Breast epithelium (tissue), 4 donors: ENCODE measurements at places on chromosomes 16 and 17. TPM values are rescaled to one million over a fixed set of nuclear protein-coding genes. Genes with fewer than 3 reads are reported as not detected.
A peak's percentile ranks its signal among the peaks of the same experiment; 100 is the strongest.

Gene ENO3
- total RNA-seq, result 3.1 TPM

Gene DCXR
- total RNA-seq, result 484 TPM

GRCh38 chr16:74033441-74033995 is 263.1 kb upstream of the PSMD7 start:
- DNase-seq, result no peak

DNA sequence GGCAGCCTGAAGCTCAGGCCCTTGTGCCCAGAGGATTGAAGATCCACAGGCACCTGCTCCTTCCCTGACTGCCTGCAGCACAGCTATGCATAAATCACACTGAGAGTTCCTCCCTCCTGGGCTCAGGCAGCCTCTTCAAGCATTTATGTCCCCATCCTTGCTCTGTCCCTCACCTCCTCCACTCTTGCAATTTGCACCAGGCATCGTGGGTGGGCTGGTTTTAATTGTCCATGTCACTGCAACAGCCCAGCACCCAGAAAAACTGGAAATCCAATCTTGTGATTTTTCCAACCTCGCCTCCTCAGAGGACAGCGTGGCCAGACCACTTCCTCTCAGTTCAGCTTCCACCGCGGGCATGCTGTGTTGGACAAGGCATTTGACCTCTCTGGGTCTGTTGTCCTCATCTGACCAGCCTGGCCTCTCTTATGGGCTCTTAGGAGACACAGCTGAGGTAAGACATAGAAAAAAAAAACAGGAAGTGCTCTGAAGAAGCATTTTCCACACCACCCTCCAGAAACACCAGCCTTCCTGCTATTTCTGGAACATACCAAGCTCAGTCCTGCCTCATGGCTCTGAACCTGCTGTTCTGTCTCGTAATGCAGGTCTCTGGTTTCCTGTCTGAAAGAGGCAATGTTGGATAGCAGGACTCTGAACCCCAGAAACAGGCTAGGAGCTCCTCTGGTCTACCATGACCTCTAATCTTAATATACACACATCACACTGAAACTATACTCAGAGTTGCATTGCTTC is 8.3 kb downstream of the TMEM114 start:
- no peak for DNase-seq

Gene LRRC36
- total RNA-seq, result 3.3 TPM

GRCh38 chr16:57912529-57913260 is 58.2 kb downstream of the CNGB1 start:
- no peak for DNase-seq

Gene ETV4
- not detected for total RNA-seq

DNA sequence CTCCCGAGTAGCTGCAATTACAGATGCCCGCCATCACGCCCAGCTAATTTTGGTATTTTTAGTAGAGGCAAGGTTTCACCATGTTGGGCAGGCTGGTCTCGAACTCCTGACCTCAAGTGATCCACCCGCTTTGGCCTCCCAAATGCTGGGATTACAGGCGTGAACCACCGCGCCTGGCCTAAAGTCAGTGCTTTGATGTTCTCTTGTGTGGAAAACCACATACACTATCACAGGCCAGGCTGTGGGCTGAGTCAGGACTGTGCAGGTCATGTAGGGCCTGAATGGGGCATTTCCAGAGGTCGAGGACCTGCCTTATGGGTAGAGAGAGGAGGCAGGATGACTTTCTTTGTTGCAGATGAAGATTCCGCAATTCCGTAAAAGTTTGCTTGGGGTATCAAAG is 5.1 kb upstream of the MT3 start:
- no peak for DNase-seq

Gene EMC6
- total RNA-seq, result 19.0 TPM

- no peak for DNase-seq
Measured at GRCh38 chr16:14354561-14355351, 275.3 kb downstream of the PARN start.

- DNase-seq, result no peak
Measured at GRCh38 chr17:73976147-73976546, 227.3 kb upstream of the RPL38 start.

Gene DLX3
- total RNA-seq, result 0.98 TPM

- DNase-seq, result no peak
Measured at GRCh38 chr17:81165246-81166032, at the start of gene PVALEF. Gene PVALEF (plus strand): TSS chr17:81165507. CDS start chr17:81181227, 15,720 bp downstream.

- no peak for DNase-seq
Measured at GRCh38 chr17:3814361-3814760, 13.4 kb upstream of the ITGAE start.

- peak; percentile 47 for DNase-seq
Measured at GRCh38 chr17:68328676-68329075, 37.4 kb downstream of the ARSG start.

DNA sequence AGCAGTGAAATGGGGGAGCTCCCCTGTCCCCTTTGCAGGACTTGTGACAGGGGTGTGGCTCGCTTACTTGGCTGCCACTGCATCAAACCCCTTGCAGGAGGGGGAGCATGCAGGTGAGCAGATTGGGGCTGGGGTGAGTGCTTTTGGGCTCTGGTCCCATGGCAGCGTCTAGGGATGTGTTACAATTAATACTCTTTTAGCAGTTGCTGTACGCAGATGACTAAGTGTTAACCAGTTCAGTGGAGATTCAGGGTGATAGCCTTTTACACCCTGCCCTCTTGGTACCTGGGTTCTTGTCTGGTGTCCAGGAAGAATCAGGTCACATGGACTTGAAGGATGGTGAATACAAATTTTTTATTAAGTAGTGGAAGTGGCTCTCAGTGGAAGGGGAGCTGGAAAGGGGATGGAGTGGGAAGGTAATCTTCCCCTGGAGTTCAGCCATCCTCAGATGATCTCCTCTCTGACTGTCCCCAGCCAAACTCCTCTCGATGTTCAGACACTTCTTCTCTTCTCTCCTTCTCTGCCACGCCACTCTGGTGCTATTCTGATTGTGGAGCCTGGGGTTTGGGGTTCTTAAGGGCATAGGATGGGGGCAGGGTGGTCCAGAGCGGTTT is 100.1 kb downstream of the MARF1 start:
- DNase-seq, result no peak

Gene KRT33B
- total RNA-seq, result not detected

Gene TBC1D3I
- not detected for total RNA-seq

Gene ABI3
- 1.9 TPM for total RNA-seq

Gene ALOX12B
- not detected for total RNA-seq

Gene TMEM106A
- 9.1 TPM for total RNA-seq

Gene MAF
- total RNA-seq, result 66.6 TPM

Gene NPIPB6
- not detected for total RNA-seq

Gene TEKT5
- total RNA-seq, result not detected

- DNase-seq, result no peak
Measured at GRCh38 chr17:12536472-12536871, 129.2 kb upstream of the MYOCD start.

- no peak for DNase-seq
Measured at GRCh38 chr17:76672270-76672851, 28.8 kb upstream of the ST6GALNAC1 start.

Gene CDH5
- total RNA-seq, result 52.8 TPM

GRCh38 chr17:49132699-49133364 is at the start of gene B4GALNT2:
Gene B4GALNT2 (plus strand): TSS chr17:49132769. CDS start chr17:49132793, 24 bp downstream.
- DNase-seq, result no peak

GRCh38 chr16:69880640-69881133 is 70.4 kb upstream of the CLEC18A start:
- no peak for DNase-seq

Gene CASKIN2
- 23.3 TPM for total RNA-seq

- peak; percentile 25 for DNase-seq
Measured at GRCh38 chr16:68423771-68424170, 24.5 kb downstream of the SMPD3 start.

- no peak for DNase-seq
Measured at GRCh38 chr16:19094542-19095365, 19.0 kb upstream of the ITPRIPL2 start.

Gene CCNF
- total RNA-seq, result 2.7 TPM

DNA sequence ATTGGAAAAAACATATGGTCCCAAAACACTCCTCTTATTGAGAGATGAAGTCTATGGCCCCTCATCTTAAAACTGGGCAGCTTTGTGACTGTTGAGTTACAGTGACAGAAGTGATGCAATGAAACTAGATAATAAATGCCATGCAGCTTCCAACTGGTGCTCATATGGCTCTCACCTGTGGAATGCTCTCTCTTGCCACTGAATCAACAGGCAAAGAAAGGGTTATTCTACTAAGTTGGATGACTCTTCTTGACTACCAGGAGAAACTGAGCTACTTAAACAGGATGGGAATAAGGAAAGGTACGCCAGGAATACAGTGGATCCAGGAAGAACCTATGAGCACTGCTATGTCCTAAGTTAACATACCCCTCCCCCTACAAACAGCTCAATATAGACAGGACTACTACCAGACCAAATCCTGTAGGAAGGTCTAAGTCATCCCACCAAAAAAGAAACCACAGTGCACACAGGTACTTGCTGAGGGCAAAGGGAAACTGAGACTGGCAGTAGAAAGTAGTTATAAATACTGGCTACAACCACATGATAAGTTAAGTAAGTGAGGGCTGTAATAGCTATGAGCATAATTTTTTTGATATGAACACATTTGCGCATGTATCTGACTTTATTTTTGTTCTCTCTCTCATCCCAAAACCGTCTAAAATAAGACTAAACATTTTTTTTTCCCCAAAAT is 398.5 kb downstream of the ZFHX3 start:
- DNase-seq, result no peak

- DNase-seq, result peak; percentile 84
Measured at GRCh38 chr16:10827691-10828341, 9.2 kb upstream of the TVP23A start.

DNA sequence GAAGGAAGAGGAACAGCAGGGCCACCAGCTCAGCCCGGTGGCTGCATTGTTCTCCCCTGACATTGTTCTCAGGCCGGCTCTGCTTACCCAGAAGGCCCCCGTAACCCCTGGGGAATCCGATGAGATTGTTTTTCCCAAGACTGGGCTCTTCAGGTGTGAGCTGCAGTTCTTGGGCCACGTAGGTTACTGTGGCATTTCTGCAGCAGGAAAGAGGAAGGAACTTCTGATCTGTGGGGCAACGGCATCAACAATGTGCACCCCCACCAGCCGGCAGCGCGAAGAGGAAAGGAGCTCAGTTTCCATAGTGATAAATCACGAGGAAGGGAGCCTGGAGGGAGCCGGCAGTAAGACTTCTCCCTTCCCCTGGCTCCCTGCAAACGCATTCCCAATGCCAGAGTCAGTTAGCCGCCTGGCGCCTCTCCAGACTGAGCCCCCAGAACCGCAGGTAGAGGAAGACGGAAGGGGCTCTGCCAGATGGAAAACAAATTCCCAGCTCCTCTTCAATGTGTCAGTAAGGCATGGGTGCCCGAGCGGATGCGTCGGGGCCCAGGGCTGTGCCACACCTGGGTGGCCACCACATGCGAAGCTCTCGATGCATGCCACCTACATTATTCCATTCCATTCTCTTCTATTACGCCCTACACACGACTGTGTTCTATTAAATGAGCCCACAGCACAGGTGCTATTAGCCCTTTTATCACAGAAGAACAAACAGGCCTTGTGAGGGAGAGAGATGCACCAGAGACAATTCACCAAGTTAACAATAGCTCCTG is 21.5 kb upstream of the PECAM1 start:
- no peak for DNase-seq

Gene CSF3
- total RNA-seq, result 0.32 TPM

- DNase-seq, result no peak
Measured at GRCh38 chr16:54588026-54588425, 301.4 kb upstream of the IRX3 start.

GRCh38 chr17:51166987-51167931 is 1.0 kb downstream of the NME2 start:
- no peak for DNase-seq

Gene RAB37
- total RNA-seq, result 2.0 TPM

- DNase-seq, result no peak
Measured at GRCh38 chr16:76278980-76279379, 1.8 kb downstream of the CNTNAP4 start.

DNA sequence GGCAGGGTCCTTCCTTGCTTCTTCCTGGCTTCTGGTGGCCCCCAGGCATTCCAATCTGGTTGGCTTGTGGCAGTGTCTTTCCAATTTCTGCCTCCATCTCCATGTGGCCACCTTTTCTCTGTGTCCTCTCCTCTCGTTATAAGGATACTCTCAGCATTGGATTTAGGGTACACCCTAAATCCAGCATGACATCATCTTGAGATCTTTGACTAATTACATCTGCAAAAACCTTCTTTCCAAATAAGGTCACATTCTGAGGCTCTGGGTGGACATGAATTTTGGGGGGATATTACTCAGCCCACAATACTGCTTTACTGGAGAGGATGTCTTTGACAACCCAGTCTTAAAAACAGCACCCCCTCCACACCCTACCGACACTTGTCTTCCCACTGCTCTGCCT is 18.9 kb upstream of the CFAP20 start:
- no peak for DNase-seq

Gene GRAP
- total RNA-seq, result 1.8 TPM

GRCh38 chr17:10121971-10122707 is 76.3 kb downstream of the GAS7 start:
- no peak for DNase-seq

Gene CMC2
- 27.5 TPM for total RNA-seq

Gene NDUFAB1
- total RNA-seq, result 75.1 TPM

DNA sequence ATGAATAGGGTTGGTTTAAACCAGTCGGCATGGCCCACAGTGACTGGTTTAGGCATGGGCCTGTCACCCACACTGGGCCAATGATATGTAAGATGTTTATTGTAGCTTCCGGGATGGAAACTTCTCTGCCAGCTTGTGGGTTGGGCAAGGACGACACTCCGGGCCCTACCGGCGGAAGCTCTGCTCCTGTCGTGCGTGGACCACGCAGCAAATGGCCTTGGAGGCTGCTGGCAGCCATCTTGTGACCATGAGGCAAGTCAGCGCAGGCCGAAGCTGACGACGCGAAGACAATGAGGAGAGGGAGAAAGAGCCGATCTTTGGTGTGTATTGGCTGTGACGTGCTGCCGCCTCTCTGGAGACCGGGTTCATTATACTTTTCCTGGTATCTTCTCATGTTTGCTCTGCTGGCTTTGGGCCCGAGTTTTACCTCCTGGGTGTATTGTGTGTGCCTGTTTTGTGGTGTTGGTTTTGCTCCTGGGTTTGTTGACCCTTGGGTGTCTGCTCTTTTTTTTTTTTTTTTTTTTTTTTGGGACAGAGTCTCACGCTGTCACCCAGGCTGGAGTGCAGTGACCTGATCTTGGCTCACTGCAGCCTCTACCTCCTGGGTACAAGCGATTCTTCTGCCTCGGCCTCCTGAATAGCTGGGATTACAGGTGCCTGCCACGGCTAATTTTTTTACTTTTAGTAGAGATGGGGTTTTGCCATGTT is 15.4 kb downstream of the SLC25A10 start:
- peak; percentile 49 for DNase-seq

Gene KRT28
- total RNA-seq, result not detected

GRCh38 chr17:56793957-56794356 is 39.8 kb downstream of the C17orf67 start:
- DNase-seq, result no peak

- DNase-seq, result no peak
Measured at GRCh38 chr16:88793251-88793954, 8.4 kb upstream of the PIEZO1 start.

Gene NOXO1
- 0.88 TPM for total RNA-seq

Gene MTSS2
- 9.4 TPM for total RNA-seq

Gene TEDC2
- total RNA-seq, result 0.98 TPM

Gene ALOX15
- not detected for total RNA-seq

Gene CLEC3A
- not detected for total RNA-seq
